Neural crest cell (in vitro differentiated cells): ENCODE measurements at places on chromosomes 7 and 10. TPM values are rescaled to one million over a fixed set of nuclear protein-coding genes. Genes with fewer than 3 reads are reported as not detected.

OR2A42 gene
- 0.14 TPM in 1 of 2 replicates, not detected in the other for total RNA-seq

DNA sequence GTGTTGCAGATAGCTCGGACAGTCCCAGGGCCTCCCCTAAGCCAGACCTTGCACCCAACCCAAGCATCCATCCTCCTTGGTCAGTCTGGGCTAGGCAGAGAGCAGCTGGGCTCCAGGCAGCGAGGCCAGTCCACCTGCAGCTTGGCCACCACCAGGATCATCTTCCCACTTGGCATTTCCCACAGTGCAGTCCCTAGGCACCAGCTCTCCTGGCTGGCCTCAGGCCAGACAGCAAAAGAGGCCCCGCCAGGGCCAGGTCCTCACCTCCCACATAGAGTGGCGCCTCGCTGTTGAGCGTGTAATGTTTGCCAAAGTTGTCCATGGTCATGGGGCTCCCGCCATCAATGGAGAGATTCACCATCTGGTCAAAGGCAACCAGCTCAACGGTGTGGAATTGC is 171.7 kb downstream of the LCOR start:
- no peak overlapping the region for H3K27ac ChIP-seq
- no peaks in the 10 kb centered on the region for H3K4me1 ChIP-seq
- DNase-seq, result no peak
- no peak overlapping the region for H3K4me3 ChIP-seq
- no peaks in the 10 kb centered on the region for H3K27me3 ChIP-seq
- peaks cover 12% of the 10 kb centered on the region for H3K36me3 ChIP-seq

DNA sequence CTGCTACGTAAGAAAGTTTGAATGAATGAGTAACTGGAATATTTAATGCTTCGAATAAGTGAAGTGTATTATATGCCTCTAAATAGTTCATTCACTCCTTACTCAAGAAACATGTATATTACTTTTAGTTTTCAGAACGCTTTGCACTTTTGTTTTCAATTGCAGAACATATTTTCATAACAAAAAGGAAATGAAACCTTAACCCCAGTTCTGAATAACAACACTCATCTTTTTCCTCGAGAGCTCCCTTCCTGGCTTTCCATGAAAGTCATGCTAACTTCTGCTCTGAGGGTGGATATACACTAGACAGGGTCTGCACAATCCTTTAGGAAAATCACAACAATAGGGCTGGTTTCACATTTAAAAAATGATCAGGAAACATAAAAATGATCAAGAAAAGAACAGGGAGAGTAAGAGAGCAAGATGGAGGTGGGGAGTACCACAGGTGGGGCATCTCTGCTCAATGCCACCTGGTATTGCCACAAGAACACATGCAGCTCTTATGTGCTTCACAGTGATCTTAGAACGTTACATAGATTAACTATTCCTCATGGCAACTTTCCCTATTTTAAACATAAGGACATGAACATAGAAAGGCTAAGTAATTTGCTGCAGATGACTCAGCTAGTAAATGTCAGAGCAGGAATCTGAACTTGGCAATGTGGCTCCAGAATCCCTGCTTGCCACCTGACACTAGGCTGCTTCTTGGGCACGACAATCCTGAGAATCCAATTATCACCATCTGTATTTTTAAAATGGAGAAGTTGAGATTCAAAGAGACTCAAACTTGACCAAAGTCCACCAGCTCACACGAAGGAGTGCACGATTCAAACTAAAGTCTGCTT is 219.5 kb upstream of the AOAH start:
- no peaks in the 10 kb centered on the region for H3K27me3 ChIP-seq

DNA sequence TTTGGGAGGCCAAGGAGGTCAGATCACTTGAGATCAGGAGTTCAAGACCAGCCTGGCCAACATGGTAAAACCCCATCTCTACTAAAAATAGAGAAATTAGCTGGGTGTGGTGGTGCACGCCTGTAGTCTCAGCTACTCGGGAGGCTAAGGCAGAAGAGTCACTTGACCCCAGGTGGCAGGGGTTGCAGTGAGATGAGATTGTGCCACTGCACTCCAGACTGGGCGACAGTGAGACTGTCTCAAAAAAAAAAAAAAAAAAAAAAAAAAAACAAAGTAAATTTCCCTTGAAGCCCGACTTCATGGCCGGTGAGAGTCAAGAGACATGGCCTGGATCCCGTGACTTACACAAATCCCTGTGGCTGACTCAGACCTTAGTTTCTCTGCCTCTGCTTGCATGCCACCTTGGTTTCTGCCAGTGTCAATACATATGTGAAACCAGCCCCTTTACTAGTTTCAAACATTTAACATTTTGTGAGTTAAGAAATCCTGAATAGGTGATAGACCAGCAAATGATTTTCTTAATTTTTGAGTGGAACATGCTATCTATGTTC is 62.8 kb downstream of the ZEB1 start:
- DNase-seq, result no peak
- H3K27ac ChIP-seq, result no peak overlapping the region
- no peak overlapping the region for H3K4me3 ChIP-seq

CEP41 gene
- total RNA-seq, result 27.8 and 29.3 TPM in 2 replicates

CUBN gene
- 1.6 and 2.2 TPM in 2 replicates for total RNA-seq

SUFU gene
- total RNA-seq, result 27.1 and 30.9 TPM in 2 replicates

HOXA2 gene
- total RNA-seq, result 41.2 and 41.6 TPM in 2 replicates

GRCh38 chr10:7185367-7185690 is 225.5 kb downstream of the SFMBT2 start:
- DNase-seq, result no peak
- no peak overlapping the region for H3K27ac ChIP-seq
- H3K36me3 ChIP-seq, result peaks cover 10% of the 10 kb centered on the region
- no peaks in the 10 kb centered on the region for H3K27me3 ChIP-seq
